ENCODE measurements at places on chromosomes 2 and 18. TPM values are rescaled to one million over a fixed set of nuclear protein-coding genes. Genes with fewer than 3 reads are reported as not detected.

The KCNE4 gene
- total RNA-seq = 1.2 TPM

The ORMDL1 gene
- 45.6 TPM for total RNA-seq

The PARD3B gene
- total RNA-seq = 0.80 TPM

The RGPD6 gene
- total RNA-seq = 12.1 TPM

The NPAS2 gene
- total RNA-seq = 103 TPM

The ARHGEF33 gene
- total RNA-seq = 0.13 TPM

The KCNF1 gene
- 36.5 TPM for total RNA-seq

The MYO3B gene
- total RNA-seq = not detected

The DPP10 gene
- total RNA-seq = not detected

The VSNL1 gene
- not detected for total RNA-seq

The MAB21L4 gene
- total RNA-seq = 0.15 TPM

The ACSL3 gene
- total RNA-seq = 84.5 TPM

The PREB gene
- 65.1 TPM for total RNA-seq

The COL5A2 gene
- 56.0 TPM for total RNA-seq

All from A549 treated with DMSO at 1 μM for 4 hours (cell line).